GM12891 (cell line): ENCODE measurements at places on chromosomes 6 and 20.
A peak's percentile ranks its signal among the peaks of the same experiment; 100 is the strongest.

DNA sequence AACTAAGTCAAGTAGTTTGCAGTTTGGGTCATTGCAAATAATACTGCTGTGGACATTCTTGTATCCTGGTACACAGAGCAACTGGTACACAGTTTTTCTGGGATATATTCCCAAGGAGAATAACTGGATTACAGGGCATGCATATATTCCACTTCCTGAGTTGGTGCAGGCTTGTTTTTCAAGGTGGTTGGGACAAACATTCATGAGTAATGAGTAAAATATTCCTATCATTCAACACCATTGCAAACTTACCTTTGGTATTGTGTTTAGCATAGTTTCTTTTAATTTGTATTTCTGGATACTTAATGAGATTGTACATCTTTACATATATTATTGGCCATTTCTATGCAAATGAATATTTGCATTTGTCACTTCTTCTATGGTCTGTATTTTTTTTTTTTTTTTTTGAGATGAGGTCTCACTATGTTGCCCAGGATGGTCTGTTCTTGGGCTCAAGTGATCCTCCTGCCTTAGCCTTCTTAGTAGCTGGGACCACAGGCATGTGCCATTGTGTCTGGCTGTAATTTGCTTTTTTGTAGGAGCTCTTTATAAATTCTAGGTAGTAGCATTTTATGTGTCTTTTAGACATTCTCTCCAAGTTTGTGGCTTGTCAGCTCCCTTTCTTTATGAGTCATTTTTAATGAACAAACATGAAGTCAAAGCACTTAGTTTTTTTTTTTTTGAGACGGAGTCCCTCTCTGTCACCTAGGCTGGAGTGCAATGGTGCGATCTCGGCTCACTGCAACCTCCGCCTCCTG is 158.7 kb downstream of the SOX4 start:
- no peak for DNase-seq

GRCh38 chr20:23517719-23518118 is 26.8 kb downstream of the CST8 start:
- DNase-seq = no peak

- no peak for DNase-seq
These were observed 4.8 kb upstream of the DHX35 start for GRCh38 chr20:38957235-38957876.

GRCh38 chr20:40279390-40279789 is 409.6 kb downstream of the MAFB start:
- no peak for DNase-seq

DNA sequence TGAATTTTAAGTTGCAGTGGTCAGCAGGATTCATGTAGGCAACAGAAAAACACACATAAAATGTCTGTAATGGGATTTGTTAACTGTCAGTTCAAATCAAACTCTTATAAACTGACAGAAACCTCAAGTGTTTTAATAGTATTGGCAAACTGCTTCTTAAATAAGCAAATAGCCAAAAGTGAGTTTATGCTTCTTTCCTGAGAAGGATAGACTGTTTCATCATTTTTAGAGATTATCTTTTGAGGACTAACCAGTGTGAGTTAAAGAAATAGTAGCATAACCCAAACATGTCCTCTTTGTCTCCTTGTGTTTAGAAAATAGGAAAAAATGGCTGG is 68.0 kb downstream of the AIG1 start:
- no peak for DNase-seq

GRCh38 chr6:48844696-48845095 is 618.4 kb downstream of the MMUT start:
- DNase-seq = no peak

- DNase-seq = no peak
These were observed 56.9 kb downstream of the CD109 start for GRCh38 chr6:73752943-73753342.

- no peak for DNase-seq
These were observed 226.3 kb upstream of the DTNBP1 start for GRCh38 chr6:15888798-15889772.

DNA sequence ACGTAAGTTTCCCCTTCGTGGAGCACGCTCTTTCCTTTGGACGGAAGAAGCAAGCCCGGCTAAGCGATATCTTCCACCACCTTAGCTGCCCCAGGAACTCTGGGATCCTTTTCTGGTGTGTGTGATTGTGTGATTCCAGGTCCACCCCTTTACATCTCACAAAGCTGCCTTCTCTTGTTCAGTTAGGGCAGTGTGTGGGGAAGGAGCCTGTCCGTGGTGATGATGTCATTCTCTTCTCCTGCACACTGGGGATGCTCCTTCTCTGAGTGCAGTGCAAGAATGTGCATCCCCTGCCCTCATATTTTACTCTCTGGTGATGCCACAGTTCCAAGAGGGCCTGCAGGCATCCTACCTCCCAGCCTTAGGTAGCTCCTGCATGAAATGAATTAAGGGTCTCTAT is 30.3 kb downstream of the BNIP5 start:
- DNase-seq = no peak

GRCh38 chr6:92827104-92827503 is 592.3 kb downstream of the EPHA7 start:
- DNase-seq = no peak

DNA sequence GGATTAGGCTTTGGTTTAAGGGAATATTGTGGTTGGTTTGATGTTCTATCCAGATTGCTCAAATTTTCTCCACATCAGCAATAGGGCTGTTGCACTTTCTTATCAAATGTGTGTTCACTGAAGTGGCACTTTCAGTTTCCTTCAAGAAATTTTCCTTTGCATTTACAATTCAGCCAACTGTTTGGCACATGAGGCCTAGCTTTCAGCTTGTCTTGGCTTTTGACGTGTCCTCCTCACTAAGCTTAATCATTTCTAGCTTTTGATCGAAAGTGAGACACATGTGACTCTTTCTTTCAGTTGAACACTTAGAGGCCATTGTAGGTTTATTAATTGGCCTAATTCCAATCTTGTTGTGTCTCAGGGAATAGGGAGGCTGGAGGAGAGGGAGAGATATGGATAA is 104.8 kb downstream of the FLRT3 start:
- DNase-seq = no peak

- DNase-seq = no peak
These were observed 8.2 kb downstream of the TRAF3IP2 start for GRCh38 chr6:111597291-111598086.

- no peak for DNase-seq
These were observed 180.3 kb downstream of the CDH26 start for GRCh38 chr20:60138256-60139220.

DNA sequence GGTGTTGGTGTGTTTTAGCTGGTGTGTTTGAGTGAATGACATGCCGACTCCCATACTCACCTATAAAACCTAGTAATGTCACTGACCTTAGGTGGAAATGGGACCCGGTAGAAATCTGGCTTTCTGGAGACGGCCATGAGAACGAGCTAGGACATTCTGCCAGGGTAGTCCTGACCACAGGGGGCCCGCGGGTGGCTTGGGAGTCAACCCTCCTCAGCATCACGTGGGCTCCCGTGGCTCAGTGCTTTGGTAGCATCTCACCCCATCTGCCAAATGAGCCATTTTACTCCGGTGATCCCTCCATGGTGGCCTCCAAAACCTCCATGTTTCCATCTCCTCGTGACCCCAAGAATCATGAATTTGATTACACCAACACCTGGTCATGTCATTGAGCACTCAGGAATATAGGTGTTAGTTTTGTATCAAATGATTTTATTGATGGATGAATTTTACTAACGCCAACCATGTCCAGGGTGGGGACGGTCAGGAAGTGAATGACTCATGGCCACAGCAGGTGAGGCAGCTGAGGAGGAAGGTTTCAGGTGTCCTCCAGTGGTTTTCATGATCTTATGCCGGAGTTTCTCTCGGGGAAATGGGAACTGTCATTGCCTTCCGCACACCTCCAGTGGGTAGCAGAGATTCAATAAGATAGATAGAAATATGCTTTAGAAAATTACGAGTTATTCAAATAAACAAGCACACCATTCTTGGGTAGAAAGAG is 195.0 kb downstream of the SYNDIG1 start:
- no peak for DNase-seq

DNA sequence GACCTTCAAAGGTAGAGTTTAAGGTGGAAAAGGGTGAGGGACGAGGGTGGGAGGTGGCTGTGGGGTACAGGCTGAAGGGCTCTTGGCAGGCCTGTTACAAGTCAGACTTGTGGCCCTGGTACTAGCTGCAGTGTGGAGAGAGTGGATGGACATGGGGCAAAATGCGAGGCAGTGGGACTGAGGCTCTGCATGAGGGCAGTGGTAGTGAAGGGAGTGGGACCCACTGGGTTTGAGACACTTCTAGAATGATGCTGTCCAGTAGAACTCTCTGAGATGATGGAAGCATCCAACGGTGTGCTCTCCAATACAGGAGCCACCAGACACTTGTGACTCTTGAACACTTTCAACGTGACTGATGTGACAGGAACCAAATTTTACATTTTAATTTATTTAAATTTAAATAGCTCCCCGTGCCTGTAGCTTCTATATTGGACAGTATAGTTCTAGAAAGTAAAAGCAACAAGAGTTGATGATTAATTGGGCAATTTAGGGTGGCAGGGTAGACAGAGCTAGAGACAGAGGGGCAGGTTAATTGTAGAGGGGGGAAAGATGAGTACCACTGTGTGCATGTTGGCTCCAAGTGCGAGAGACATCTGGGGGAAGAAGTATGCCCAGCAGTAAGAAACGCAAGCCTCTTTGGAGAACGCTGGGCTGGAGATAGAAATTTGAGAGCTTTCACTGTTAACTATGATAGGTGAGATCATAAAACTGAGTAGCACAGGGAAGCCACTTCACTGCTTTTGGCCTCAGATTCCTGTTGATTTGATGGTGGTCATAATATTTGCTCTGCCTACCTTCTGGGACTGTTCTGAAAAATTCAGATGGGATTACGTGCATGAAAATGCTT is 77.5 kb downstream of the TXNDC5 start:
- DNase-seq = no peak

GRCh38 chr20:37627060-37627766 is 66.6 kb upstream of the CTNNBL1 start:
- DNase-seq = peak; percentile 24

GRCh38 chr6:7006515-7007191 is 101.1 kb upstream of the RREB1 start:
- DNase-seq = no peak

DNA sequence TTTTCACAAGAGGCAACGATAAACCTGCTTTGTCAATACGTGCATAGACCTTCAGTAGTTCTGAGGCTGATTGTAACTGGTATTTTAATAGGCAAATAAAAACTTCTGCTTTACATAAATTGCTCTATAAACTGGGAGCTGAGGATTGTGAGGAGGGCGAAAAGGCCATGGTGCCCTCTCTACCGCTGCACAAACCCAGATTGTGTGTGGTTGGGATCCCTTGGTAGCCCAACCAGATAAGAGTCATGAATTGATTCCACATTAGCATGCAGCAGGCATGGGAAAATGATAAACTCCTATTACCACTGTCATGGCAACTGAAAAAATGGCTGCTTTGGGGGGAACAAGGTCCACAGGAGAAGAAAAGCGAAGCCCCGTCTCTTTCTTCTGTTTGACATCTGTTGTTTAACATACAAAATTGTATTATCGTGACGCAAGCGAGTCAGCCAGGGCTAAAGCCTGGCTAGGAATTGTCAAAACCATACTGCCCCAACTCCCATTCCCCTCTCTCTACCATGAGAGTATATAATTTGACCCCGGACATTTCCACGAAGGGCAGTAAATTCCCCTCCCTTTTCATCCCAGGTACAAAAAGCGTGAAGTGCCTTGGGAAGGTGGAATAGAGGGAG is 157.8 kb upstream of the SALL4 start:
- DNase-seq = no peak

- DNase-seq = no peak
These were observed 15.3 kb upstream of the ANGPT4 start for GRCh38 chr20:931401-931800.

DNA sequence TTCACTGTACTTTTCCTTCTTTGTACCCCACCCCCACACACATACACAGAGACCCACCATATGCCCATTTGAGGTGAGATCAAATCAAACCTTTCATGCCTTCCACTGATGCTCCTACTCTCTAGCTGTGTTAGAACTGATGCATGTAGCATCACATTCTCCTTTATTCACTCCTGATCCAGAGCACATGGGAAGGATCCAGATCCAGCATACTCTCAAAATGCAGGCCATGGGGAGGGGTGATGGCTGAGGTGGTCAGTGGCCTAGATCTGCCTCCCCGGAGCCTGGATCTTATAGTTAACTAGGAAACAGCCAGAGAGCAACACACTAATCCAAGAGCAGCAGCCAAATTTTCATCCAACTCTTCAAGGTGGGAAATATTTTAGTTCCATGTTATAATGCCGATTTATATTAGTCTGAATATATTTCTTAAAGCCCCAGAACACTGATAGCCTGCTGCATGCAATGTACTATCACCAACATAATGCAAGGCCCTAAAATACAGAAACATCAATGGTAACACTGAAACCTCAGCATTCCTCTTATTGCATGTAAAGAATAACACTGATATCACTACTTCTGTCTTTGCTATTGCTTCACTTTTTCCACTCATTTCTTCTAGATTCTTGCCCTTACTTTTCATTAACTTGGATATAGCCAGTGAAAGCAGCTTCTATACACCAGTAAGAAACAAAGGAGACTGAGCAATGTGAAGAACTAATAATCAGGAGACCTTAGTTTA is 126.8 kb upstream of the BEND6 start:
- DNase-seq = no peak

GRCh38 chr20:61964675-61965605 is 100.7 kb downstream of the TAF4 start:
- DNase-seq = no peak

DNA sequence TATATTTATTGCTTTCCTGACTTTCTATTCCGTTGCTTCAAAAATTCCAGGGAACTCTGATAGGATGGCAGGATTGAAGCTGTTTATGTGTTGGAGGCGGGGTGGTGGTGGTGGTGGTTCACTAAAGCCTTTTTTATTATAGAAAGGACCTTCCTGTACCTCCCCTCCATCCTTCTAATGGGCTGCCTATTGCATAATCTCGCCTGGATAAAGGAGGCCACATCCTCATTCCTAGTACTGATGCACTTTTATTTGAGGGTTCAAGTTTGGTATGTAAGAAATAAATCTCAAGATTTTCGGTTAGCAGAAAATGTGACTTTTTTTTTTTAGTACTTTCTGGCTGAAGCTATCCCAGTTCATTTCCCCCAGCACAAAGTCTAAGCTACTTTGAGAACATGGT is 18.7 kb upstream of the CTAGE9 start:
- DNase-seq = no peak

DNA sequence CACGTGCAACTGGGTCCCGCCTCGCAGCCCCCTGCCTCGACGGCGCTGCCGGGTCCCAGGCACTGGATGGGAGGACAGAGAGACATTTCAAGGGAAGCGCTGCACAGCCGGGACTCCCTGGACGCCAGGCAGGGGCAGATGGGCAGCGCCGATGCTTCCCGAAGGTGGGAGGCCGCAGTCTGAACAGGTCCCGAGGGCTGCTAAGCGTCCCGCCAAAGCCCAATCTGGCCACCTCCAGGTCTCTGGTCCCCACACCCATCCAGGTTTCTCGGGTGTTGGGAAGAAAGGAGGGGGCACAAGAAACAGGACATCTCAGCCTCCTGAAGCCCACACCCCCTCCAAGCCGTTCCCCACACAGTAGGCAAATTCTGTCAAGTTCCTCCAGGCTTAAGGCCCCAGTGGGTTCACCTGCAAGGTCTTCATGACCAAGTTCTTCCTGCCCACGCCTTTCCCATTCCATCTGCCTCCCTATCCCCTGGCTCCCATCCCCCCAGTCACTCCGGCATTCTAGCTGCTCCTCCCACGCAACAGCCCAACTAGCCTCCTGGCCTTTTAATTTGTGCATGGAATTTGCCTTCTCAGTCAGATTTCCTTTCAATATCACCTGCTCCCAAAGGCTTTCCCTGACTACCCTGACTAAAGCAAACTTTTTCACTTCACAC is 5.4 kb upstream of the CPXM1 start:
- DNase-seq = no peak
